NCI-H774 (cell line): ENCODE measurements at places on chromosomes 11 and 22.

DNA sequence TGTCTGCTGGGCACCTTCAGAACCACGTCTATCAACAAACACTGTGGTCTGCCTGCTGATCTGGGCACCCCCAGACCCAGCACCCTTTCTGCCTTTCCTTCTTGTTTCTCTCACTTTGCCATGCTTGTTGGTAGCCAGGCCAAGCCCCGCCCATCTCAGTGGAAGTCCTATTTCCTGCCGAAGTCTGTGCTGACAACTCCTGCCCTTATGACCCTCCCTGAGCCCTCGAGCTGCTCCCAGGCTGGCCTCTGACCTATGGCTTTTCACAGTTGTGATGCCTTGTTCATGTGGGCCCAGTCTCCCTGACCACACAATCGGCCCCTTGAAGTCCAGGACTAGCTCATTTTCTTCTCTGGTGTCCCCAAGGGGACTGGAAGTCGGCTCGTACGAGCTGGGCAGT is 132.1 kb downstream of the DSCAML1 start:
- no peak for DNase-seq

- DNase-seq = no peak
These were observed 410.8 kb upstream of the DDI1 start for GRCh38 chr11:103625624-103625965.

- DNase-seq = no peak
These were observed 3.5 kb upstream of the RAB1B start for GRCh38 chr11:66264914-66265313.

DNA sequence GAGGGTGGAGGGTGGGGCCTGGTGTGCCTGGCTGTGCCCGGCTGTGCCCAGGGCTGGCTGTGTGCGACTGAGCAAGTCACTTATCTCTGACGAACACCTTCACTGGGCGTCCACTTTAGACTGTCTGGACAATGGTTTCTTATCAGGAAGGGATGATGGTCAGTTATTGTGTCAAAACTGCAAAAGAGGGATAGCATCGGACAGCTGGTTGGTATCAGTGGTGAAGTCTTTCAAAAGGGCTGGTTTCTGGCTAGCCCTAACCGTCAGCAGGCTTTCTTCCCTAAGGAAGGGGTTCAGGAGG is 4.1 kb upstream of the MGAT3 start:
- DNase-seq = no peak

DNA sequence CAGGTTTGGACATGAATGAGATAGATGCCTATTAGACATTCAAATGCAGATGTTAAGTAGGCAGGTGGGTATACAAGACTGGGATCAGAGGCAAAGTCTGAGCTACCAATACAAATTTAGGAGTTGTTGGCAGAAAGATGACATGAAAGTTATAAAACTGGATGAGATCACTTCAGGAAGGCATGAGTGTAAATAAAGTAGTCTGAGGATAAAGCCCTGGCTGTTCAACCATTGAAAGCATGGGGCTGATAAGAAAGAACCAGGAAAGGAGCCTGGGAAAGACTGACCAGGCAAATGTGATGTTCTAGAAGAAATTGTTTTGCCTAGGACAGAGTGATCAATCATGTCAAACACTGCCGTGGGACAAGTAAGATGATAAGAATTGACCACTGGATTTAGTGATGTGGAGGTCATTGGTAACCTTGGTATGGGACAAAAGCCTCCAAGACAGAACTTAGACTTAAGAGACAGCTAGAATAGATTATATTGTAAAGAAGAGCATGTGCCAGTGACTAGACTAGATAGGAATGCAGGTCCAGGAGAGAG is 98.5 kb downstream of the EHF start:
- DNase-seq = no peak

DNA sequence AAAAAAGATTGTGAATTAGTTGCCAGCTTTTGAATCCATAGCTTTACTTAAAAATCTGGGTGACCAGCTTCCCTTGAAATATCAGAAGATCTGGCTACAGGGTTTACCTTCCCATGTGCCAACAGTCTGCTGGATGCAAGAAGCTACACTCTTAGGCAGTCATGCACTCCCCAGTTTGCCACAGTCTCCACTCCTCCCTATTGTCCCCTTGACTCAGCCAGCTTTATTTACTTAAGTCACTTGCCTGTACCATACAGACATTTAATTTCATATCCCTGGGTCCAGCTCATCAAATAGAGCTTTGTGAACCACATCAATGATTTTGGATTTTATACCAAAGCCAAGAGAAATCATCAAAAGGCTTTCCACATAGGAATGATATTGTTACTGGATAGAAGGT is 12.2 kb downstream of the MCHR1 start:
- DNase-seq = no peak

DNA sequence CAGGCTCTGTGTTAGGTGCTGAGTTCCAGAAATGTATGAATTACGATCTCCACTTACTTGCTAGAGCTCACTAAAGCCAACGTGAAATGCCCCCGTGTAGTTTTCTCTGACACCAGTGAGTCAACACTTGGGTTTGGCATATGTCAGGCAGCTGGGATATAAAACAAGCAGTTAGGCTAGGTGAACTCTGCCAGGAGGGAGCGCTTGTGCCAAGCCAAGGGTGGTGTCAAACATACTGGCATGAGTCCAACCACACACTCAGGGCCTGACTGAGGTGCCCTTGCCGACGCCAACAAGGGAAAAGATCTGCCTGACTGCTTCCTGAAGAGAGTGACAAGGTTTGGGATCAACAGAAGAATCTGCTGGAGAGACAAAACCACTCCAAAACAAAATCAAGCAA is 167.8 kb upstream of the NARS2 start:
- peak; percentile 69 for DNase-seq

- DNase-seq = no peak
These were observed 52.2 kb downstream of the PPFIA1 start for GRCh38 chr11:70322666-70323065.

- peak; percentile 71 for DNase-seq
These were observed 27.7 kb downstream of the OR6Q1 start for GRCh38 chr11:58058276-58059006.

DNA sequence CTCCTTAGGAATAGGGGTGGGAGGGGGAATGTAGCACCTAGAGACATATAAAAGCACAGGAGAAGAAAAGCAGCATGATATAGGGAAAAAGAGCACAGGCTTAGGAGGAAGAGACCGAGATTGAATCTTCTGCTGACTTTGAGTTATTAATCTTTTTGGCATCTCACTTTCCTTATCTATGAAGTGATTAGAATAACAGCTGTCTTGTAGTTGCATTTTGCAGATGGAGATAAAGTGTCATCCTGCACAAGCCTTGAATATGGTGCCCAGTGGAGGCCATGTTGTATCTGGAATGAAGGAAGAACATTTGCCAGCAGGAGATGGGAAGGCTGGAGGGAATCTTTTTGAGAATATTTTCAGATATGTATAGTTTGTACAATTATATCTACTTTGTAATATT is 594.7 kb downstream of the NELL1 start:
- no peak for DNase-seq

- DNase-seq = no peak
These were observed 1088.2 kb downstream of the TBC1D22A start for GRCh38 chr22:47850644-47851151.

GRCh38 chr11:6353367-6353987 is 33.2 kb upstream of the CAVIN3 start:
- peak; percentile 77 for DNase-seq

GRCh38 chr11:113014262-113015097 is 53.3 kb downstream of the NCAM1 start:
- peak; percentile 75 for DNase-seq

DNA sequence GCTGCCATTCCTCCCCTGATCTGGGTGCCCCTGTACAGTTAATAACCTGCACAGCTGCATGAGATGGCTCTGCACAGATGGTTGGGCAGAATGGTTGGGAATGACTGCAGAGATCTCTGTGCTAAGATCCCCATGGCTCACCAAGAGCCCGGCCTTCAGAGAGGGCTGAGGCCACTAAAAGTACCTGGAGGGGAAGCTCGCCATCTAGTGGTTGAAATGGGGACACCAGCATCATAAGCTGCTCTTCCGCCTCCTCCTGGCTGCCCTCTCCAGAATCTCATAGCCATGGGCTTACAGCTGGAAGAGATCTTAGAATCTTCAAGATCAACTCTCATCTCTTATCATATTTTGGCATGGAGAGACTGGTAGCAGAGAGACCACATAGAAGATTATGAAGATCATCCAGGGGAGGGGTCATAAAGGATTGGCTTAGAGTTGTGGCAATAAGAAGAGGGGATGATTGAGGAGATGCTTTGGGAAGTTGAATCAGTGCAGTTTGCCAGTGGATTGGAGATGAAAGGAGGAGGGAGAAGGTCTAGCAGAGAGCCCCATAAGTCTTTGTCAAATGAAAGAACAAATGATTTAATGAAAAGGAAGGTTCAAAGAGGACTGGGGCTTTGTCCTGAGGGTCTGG is 22.0 kb upstream of the TLCD5 start:
- peak; percentile 50 for DNase-seq

GRCh38 chr11:2535673-2536439 is 91.0 kb downstream of the KCNQ1 start:
- DNase-seq = no peak

DNA sequence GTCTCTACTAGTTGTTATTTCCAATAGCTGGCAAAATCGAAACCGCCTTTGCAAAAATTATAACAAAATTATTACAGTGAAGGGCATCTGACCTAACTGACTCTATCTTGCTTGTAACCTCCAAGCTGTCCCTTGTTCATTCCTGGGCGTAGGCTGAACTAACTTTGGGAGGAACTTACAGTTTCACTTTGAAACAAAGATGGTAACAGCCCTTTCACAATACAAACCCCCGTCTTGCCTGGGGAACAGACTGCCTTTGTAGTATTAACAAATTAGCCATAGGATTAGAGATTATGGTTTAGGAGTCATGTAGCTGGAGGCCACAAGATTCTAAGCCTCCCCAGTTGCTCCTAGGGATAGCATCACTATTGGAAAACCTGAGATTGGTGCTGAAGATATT is 131.6 kb upstream of the HSD17B12 start:
- DNase-seq = no peak

GRCh38 chr11:116409238-116409637 is 363.5 kb downstream of the BUD13 start:
- no peak for DNase-seq

DNA sequence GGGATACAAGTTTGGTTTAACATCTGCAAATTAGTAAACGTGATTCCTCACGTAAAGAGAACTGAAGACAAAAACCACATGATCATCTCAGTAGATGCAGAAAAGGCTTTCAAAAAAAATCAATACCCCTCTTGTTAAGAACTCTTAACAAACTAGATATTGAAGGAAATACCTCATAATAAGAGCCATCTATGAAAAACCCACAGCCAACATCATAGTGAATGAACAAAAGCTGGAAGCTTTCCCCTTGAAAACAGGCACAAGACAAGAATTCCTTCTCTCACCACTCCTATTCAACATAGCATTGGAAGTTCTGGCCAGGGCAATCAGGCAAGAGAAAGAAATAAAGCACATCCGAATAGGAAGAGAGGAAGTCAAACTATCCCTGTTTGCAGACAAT is 160.5 kb downstream of the CSNK2A3 start:
- DNase-seq = no peak

- no peak for DNase-seq
These were observed 77.9 kb downstream of the CWC15 start for GRCh38 chr11:94895451-94895850.

DNA sequence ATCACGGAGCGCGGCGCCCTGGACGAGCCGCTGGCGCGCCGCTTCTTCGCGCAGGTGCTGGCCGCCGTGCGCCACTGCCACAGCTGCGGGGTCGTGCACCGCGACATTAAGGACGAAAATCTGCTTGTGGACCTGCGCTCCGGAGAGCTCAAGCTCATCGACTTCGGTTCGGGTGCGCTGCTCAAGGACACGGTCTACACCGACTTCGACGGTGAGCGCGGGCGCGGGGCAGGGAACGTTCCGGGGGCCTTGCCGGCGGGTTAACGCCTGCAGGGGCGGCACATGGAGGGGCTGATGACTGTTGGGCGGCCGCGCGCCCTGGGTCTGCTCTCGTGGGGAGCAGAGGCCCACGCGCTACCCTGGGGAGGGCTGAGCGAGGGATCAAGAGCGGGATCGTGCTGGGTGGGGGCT is 1.0 kb downstream of the PIM3 start:
- DNase-seq = no peak

GRCh38 chr22:48391820-48392219 is 1435.9 kb downstream of the BRD1 start:
- no peak for DNase-seq

GRCh38 chr11:33892906-33893594 is 1.2 kb upstream of the LMO2 start:
- no peak for DNase-seq
